ENCODE measurements at places on chromosomes 16 and 17.

DNA sequence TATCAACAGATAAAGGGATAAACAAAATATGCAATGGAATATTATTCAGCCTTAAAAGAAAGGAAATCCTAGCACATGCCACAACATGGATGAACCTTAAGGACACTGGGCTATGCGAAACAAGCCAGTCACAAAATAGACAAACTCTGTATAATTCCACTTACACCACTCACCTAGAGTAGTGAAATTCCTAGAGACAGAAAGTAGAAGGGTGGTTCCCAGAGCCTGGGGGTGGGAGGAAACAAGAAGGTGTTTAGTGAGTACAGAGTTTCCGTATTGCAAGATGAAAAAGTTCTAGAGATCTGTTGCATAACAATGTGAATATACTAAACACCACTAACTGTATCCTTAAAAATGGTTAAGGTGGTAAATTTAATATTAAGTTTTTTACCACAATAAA is 10.0 kb downstream of the SPOP start:
- no peak for DNase-seq

DNA sequence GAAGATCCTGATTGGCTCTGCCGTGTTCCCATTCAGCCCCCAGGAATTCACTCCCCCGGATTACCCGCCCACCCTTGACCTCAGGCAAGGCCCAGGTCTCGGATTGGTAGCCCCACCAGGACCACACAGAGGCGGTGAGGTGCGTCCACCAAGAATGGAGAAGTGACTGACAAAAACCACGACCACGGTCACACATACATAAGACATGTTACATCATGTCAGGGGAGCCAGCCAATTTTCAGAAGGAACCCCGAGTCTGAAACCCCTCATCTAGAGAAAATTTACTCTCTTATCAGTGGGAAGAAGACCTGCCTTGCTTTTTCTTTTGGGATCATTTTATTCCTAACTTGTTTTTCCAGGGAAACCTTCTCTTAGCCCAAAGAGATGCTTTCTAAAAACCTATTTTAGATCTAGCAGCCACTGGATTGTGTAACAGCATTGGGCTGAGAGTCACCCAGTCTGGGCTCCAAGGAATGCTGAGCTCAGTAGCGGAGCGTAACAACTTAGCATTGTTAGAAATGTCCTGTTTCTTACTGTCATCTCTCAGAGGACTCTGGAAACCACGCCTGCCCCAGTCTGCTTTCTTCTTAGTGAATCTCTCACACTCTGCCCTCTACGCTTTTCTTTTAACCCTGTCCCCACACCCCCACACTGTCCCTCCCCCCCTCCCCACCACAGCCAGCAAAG is 164.1 kb downstream of the CMIP start:
- DNase-seq, result no peak

DNA sequence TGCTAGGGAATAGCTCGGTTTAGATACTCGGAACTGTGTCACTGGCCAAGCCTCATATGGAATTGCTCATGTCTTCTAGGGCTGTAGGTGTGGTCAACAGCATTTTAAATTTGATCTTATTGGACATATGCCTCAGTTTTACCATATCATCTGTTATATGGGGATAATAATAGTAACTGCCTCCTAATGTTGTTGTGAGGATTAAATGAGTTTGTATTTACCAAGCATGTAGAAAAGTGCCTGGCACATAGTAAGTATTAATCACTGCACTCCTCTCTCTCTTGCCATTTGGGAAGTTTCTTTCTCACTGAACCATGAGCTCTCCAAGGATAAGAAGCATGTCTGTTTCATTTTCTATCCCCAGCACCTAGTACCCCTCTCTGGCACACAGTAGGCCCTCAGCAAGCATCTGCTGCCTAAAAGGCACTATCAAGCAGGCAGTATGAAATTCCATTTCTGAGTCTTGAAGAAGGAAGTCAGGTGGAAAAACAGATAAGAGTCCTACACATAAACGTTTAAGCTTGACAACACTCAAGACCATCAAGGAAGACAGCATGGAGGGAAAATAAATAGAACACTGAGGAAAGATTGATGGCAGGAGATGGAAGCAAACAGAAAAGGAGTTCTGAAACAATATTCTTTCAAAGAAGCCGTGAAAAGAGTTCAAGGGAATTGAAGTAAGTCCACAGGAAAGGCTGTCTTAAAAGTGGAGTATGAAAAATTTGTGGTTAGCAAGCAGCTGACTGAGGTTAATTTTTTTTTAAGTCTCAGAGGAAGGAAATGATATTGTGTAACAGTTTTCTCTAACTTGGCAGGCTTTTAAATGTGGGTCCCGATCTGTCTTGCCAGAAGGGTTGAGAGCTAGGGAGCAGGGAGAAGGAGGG is 2.2 kb upstream of the ATP6V0A1 start:
- peak; percentile 68 for DNase-seq

GRCh38 chr16:24729951-24730815 is 732 bp downstream of the TNRC6A start:
- DNase-seq, result peak; percentile 35

DNA sequence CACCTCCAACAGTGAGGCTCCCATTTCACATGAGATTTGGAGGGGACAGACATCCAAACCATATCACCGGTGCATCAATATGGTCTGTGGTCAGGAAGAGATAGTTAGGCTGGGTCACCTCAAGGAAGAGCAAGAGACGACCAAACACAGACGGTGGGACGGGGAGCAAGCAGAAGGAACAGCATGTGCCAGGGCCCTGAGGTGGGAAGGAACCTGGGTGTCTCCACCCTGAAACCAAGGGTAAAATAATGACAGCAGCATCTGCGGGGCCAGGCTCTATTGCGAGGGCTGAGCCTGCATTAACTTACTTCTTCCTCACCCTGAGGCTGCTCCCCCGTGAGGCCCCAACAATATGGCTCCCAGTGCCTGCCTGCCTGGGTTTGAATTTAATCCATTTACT is 8.9 kb upstream of the PRSS21 start:
- DNase-seq, result no peak

GRCh38 chr17:79985361-79985942 is 50.2 kb downstream of the TBC1D16 start:
- no peak for DNase-seq

DNA sequence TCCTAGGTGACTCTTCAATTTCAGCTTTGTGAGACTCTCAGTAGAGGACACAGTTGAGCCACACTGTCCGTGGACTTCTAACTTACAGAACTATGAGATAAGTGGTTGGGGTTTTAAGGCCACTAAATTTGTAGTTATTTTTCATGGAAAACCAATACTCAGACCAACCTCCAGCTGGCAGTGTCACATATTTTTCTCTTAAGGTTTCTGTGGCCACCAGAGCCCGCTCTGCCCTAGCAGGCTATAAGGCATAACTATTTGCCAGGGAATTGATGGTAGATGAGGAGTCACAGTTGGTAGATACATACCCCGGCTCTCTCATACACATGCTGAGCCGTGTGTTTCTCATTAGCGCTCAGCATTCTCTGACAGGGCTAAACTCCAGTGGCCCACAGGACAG is 336.8 kb upstream of the MON1B start:
- DNase-seq, result no peak

- DNase-seq, result no peak
These were observed 132.0 kb downstream of the MRTFB start for GRCh38 chr16:14203166-14203565.

DNA sequence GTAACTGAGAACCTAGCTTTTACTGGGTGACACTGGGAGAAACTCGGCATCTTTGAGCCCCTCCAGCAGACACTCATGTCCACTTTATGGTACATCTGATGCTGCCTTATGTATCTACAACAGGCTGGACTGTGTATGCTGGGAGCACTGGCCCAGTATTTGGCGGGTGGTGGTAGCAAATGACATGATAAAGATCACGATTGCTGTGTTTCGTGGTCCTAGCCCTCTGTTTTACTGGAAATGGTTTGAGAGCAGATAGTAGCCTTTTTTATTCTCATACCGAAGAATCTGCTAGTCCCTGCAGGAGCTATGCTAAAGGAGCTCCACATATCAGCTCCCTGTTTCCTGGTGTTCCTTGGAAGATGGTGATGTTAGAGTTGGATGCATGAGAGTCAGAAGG is 150.3 kb downstream of the CCDC182 start:
- no peak for DNase-seq

DNA sequence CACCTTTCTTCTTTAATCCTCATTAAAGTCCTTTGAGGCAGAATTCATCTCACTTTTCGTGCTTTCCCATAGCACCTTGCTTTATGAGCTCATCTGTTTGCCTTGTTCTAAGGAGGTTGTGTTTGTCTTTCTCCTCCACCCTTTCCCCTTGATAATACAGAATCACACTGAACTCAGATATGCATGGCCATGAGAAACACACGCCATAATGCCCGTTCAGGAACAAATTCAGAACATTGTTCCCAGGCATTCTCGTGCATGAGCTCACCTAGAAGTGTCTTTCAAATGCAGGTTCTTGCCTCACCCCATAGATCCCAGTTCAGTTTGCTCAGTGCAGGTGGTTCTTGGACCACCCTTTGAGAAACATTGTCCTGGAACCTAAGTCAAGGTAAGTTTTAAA is 71.1 kb downstream of the TMEM114 start:
- DNase-seq, result no peak

- DNase-seq, result no peak
These were observed 723.8 kb downstream of the CDH11 start for GRCh38 chr16:64397945-64398508.
